ENCODE measurements at places on chromosomes 7 and 10.

DNA sequence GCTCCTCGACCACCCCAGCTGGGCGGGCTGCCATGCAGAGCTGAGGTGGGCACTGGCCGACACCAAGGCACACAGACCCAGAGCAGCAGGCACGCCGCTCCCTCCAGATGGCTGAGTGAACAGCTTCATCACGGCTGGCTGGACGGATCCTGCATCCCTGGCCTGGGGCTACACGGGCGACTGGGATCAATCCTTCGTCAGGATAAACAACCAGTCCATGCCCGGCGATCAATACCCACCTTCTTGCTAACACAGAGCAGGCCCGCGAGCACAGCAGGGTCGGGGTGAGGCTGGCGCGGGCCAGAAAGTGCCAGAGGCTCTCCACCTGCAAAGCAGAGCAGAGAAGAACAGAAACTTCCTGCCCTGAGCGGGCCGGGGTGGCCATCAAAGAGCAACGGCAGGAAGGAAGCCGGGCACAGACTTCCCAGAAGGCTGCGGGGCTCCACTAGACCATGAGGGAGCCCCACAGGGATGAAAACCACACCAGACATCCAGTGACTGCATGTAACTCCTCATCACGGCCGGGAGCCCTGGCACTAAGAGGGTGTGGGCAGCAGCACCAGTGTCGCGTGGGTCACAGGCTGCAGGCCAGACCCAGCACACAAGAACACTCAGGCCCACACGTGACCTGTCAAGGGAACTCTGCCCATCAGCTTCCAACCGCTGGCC lies 166.4 kb downstream of the MAD1L1 start:
- no peak for DNase-seq

DNA sequence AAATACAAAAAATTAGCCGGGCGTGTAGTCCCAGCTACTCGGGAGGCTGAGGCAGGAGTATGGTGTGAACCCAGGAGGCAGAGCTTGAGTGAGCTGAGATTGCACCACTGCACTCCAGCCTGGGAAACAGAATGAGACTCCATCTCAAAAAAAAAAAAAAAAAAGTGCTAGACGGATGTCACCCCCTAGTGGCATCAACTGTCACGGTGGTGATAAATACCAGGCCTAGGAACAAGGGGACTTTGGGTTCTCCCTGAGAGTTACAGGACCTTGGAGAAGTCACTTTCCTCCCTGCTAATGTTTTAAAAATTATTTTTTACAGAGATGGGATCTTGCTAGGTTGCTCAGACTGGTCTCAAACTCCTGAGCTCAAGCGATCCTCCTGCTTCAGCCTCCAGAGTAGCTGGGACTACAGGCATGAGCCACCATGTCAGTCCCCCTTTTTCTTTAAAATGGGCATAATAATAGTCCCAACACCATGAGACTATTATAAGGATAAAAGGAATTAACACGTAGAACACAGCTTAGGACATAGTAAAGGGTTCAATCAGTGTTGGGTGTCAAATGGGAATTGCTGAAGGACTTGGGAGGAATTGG lies 2.6 kb upstream of the TMEM130 start:
- DNase-seq = no peak

DNA sequence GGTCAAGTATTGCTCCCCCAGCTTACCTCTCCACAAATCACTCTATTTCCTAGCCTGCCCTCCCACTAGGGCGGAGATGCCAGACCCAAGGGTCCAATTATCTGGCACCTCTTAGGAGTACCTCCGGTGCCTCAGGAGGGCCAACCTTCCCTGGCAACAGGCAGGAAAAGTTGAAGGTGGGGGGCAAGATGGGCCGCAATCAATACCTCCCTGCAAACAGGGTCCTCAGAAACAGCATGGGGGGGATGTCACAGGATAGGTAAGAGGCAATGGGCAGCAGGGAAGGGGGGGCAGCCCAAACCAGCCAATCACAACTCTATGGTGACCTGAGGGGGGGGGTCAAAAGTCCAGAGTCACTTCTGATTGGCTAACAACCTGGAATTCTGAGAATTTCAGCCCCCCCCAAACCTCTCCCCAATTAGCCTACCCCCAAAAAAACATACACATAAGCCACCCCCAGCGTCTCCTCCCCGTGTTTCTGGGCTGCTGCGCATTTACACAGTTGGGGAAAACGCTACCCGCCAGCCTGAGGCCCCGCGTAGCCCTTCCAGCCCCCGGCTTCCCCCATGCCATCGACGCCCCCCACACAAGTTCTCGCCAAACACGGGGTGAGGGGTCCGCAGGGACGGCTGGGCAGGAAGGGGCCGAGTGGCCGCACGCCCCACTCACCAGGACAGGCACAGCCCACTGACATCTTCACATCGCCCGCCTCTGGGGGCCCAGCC lies 589 bp downstream of the LDB1 start:
- DNase-seq = no peak

GRCh38 chr7:44697136-44698045 lies 51.3 kb upstream of the ZMIZ2 start:
- no peak for DNase-seq

GRCh38 chr7:55024776-55025175 lies 6.0 kb downstream of the EGFR start:
- no peak for DNase-seq

GRCh38 chr7:116230191-116231005 lies 20.1 kb downstream of the TES start:
- no peak for DNase-seq

DNA sequence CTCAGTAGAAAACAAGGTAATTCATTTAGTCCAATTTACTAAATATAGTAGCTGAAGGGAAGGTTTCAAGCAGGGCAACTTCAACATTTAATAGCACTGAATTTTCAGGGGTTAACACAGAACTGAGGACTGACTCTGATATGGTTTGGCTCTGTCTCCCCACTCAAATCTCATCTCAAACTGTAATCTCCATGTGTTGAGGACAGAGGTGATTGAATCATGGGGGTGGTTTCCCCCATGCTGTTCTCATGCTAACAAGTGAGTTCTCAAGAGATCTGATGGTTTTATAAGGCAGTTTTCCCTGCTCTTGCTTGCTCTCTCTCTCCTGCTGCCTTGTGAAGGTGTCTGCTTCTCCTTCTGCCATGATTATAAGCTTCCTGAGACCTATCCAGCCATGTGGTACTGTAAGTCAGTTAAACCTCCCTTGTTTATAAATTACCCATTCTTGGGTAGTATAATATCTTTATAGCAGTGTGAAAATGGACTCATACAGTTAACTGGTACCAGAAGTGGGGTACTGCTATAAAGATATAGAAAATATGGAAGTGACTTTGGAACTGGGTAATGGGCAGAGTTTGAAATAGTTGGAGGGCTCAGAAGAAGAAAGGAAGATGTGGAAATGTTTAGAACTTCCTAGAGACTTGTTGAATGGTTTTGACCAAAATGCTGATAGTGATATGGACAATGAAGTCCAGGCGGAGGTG lies 9.8 kb upstream of the UMAD1 start:
- no peak for DNase-seq

DNA sequence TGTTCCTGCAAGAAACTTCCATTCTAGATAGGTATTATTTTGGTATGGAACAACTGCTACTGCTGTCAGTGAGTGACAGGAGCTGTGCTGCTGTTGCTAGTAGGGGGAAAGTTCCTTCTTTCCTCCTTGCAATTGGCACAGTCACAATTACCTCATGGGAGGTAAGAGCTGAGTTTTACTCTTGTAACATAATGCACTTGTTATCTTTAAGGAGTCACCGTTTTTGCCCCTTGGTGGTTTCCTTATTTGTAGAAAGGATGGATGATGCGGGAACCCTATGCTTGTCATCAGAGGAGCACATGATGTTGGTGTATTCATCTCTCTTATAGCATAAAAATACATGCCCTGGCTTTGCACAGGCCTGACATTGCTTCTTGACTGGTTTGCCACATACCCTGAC lies 234.7 kb upstream of the NPY start:
- DNase-seq = no peak

- no peak for DNase-seq
Observed at GRCh38 chr7:2807460-2807844, 36.7 kb downstream of the GNA12 start.

GRCh38 chr10:35079763-35080162 lies 10.4 kb downstream of the CUL2 start:
- peak; percentile 52 for DNase-seq

Measured in BJ (cell line).